ENCODE measurements at places on chromosomes 1 and 21. TPM values are rescaled to one million over a fixed set of nuclear protein-coding genes. Genes with fewer than 3 reads are reported as not detected.

The TRNP1 gene
- total RNA-seq, result 55.7 TPM

The TCP10L gene
- 1.0 TPM for total RNA-seq

The MYBPHL gene
- not detected for total RNA-seq

The LEMD1 gene
- not detected for total RNA-seq

The COL16A1 gene
- 311 TPM for total RNA-seq

The TMED5 gene
- total RNA-seq, result 58.6 TPM

The SDC3 gene
- total RNA-seq, result 68.2 TPM

The RSPH1 gene
- 0.21 TPM for total RNA-seq

The MCOLN3 gene
- total RNA-seq, result 12.9 TPM

The FCGR2B gene
- 18.6 TPM for total RNA-seq

The SELE gene
- total RNA-seq, result 0.21 TPM

The ANXA9 gene
- 2.1 TPM for total RNA-seq

The PODN gene
- total RNA-seq, result 1,182 TPM

The ROR1 gene
- 46.1 TPM for total RNA-seq

The ICOSLG gene
- total RNA-seq, result 2.9 TPM

The MAD2L2 gene
- total RNA-seq, result 33.2 TPM

The SLC6A9 gene
- total RNA-seq, result 0.42 TPM

The C4BPA gene
- not detected for total RNA-seq

The PSMB2 gene
- 33.9 TPM for total RNA-seq

The LCE2C gene
- total RNA-seq, result not detected

The CACNA1S gene
- total RNA-seq, result not detected

The F5 gene
- not detected for total RNA-seq

The NHLH1 gene
- total RNA-seq, result not detected

The RORC gene
- total RNA-seq, result 0.90 TPM

The EGLN1 gene
- 57.5 TPM for total RNA-seq

The ST6GALNAC5 gene
- total RNA-seq, result 18.8 TPM

The DYNLT5 gene
- total RNA-seq, result 4.5 TPM

The SLC44A5 gene
- not detected for total RNA-seq

The PRAMEF9 gene
- total RNA-seq, result not detected

Data from tibial nerve (tissue), 4 donors.